ENCODE measurements at places on chromosomes 16 and 17.

- DNase-seq: no peak
Measured at GRCh38 chr16:57479205-57479975, 6.9 kb downstream of the DOK4 start.

- no peak for DNase-seq
Measured at GRCh38 chr17:2745317-2746037, 4.0 kb downstream of the CCDC92B start.

- no peak for DNase-seq
Measured at GRCh38 chr16:79838496-79839259, 238.1 kb upstream of the MAF start.

DNA sequence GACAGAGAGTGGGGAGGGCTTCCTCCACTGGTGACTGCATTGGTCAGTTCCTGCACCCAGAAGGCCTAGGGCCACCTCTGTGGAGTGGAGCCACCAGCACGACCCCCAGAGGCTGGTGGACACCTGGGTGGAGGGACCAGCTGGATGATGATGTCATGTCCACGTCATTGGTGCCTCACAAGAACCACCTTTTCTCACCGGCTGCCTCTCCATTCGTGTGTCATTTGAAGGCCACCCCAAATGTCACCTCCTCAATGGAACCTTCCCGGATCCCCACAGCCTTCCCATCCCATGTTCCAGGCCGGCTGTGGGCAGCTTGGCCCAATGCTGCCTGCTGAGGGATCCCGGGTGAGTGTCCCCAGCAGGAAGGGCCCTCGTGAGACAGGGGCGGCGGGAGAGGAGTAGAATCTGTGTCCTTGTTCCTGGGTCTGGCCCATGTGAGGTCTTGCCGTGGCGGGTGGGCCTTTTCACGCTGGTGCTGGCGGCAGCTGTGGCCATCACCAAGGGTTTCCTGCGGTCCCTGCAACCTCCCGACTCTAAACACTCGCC, 9.1 kb upstream of the CHMP6 start:
- no peak for DNase-seq

GRCh38 chr17:56571456-56571855, 22.0 kb upstream of the NOG start:
- DNase-seq: no peak

DNA sequence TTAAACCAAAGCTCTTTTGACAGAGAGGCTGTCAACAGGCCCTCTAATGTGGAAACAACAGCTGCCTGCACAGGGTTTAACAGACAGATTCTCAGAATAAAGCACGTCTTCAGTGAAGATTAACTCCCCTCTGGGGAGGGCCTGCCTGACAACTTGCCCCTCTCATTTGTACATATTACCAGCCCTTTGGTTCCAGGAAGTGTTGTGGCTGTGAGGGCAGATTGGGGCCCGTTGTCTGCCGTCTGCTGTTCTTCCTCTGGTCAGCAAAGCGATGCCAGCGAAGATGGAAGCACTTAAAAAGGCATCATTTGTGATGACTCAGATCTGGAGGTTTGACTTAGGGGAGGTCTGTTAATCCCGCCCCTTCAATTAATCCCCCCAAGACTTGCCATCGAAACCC, 177.0 kb upstream of the IRX6 start:
- no peak for DNase-seq

GRCh38 chr17:17540278-17540906, 44.2 kb upstream of the RASD1 start:
- no peak for DNase-seq

DNA sequence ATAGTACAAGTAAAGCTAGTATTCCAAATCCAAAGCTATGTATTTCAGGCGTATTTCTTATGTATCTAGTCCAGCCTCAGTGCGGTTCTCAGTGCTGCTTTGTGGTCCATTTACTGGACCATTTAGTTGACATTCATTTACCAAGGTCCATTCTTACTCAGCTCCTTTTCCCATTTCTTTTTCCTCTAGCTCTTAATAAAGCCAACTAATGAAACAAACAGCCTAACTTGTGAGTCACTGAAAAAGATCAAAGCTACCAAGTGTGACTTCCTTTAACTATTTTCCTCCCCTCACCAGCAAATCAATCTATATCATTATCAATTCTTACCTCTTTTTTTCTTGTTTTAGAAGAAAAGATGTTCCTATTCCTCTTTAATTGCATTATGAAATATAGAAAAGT, 64.0 kb downstream of the CYB561 start:
- no peak for DNase-seq

- DNase-seq: peak; percentile 50
Measured at GRCh38 chr17:3049705-3050295, 13.6 kb downstream of the OR1D5 start.

DNA sequence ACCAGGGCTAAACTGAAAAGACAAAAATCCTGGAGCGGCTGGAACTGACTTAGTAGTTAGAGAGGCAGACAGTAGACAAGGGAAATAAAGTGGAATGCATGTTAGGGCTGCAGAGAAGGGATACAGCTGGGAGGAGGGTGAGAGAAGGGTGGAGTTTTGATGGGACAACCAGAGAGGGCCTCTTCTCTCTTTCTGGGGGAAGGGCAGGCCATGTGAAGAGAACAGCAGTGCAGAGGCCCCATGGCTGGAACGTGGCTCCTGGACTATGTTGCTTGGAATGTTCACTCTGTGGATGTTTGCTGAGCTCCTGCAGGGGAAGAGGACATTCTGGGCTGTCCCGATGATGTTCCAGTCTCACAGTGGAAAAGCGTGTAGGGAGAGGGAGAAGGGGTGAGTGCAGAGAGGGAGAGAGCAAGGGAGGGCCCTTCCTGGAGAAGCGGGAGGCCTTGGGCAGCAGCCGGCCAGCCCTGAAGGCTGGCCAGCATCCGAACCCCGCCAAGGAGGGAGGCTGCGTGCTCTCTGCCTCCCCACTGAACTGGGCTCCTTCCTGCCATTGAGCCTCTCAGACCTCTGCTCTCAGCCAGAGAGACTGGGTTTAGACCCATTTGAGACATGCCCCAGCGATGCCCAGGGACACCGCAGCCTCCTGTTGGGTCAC, 33.1 kb upstream of the GSE1 start:
- no peak for DNase-seq

DNA sequence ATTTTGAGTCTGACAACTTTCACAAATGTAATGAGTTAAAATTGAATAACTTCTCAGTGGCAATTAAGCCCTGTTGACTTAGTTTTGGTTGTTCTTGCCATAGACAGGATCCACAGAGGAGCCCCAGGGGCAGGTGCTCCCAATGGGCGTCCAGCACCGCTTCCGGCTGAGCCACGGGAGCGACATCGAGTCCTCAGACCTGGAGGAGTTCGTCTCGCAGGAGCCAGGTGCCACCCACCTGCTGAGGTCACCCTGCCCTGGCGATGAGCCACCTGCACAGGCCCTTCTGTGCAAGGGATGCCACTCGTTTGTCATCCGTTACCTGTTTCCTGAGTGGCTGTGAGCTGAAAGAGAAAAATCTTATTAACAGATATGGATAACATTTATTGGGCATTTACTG, 10.7 kb downstream of the CCDC40 start:
- no peak for DNase-seq

- no peak for DNase-seq
Measured at GRCh38 chr17:15414532-15415306, 52.7 kb downstream of the CDRT4 start.

- DNase-seq: no peak
Measured at GRCh38 chr16:14579266-14579665, 50.8 kb downstream of the PARN start.

DNA sequence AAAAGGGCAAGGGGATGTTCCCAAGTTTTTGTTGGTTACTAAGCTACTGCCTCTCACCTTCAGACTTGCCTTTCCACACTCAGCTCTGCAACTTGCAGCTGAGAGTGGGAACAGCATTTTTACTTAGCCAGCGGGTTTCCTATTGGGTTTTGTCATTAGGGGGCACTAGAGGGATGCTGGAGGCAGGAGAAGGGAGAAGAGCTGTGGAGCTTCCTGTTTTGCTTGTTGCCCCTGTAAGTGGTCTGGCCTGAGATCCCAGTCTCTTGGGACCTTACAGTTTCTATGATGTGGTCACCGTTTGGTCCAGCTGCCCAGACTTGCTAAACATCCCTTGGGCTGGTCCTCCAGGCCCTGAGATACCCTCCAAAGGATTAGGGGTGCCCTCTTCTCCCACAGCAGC, 209.6 kb upstream of the NLRP1 start:
- no peak for DNase-seq

GRCh38 chr17:36055921-36056520, 8.1 kb upstream of the CCL18 start:
- DNase-seq: no peak

DNA sequence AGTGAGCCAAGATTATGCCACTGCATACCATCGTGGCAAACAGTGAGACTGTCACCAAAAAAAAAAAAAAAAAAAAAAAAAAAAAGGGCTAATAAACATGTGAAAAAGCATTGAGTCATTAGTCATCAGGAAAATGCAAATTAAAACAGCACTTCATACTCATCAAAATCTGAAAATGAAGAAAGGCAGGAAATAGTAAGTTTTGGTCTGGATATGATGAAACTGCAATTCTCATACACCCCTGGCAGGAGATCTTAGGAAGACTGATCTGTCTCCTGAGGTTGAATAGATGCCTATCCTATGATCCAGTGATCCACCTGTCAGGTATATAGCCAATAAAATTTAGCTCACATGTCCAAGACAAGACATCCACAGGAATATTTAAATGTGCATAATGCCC, 212.7 kb downstream of the CPPED1 start:
- no peak for DNase-seq

- DNase-seq: no peak
Measured at GRCh38 chr16:12680531-12680930, 123.2 kb downstream of the CPPED1 start.

DNA sequence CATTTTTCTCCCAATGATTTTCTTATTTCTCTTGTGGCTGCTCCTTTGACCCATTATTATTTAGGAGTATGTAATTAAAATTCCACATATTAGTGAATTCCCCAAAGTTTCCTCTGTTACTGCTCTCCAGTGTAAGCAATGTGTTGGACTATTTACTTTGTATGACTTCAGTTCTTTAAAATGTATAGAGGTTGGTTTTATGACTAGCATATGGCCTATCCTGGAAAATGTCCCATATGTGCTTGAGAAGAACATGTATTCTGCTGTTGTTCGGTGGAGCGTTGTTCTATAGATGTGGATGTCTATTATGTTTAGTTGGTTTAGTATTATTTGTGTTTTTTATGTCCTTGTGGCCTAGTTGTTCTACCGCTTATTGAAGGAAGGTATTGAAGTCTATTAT, 6.0 kb upstream of the NT5M start:
- no peak for DNase-seq

DNA sequence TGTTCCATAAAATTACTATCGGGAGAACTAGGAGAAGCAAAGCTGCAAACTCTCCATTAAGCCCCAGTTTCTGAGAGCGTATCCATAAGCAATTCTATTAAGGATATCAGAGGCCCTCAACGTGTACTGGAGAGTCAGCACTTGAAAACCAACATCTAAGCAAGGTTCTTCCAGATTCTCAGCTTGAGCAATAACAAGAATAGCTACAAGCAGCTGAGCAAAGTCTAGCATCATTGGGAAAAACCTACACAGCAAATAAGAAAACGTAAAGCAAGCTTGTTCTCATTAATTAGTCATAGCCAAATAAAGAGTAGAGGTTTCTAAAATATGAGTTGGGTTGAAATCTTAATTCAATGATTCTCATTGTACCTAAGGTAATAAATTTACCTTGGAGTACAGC, 26.9 kb upstream of the COX10 start:
- DNase-seq: no peak

DNA sequence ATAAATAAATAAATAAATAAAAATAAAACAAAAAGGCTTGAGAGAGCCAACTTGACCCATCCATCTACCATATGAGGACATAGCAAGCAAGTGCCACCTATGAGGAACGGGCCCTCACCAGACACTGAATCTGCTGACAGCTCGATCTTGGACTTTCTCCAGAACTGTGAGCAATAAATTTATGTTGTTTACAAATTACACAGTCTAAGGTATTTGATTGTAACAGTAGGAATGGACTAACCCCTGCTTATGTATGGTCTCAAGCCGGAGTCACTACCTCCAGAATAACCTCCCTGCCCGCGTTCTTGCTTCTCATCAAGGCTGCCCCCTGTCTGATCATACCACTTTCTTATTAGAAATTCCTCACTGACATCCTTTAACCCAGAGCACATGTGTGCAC, 9.9 kb downstream of the SLC5A11 start:
- DNase-seq: no peak

DNA sequence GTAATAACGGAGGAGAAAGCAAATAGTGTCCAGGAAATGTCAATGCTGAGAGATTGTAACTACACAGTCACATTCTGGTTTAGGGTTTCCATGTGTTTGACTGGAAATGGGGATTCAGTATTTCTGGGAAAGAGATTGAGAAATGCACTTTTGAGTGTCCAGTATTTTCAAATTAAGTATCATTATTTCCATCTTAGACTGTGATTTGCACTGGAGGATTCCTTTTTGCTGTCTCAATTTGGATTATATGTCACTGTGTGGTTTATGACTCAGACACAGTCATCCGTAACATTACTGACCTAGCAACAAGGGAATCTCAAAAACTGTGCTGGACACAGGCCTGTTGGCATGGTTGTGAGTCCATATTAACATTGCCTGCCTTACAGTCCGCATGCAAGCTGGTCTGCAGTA, 681.4 kb downstream of the CDH11 start:
- peak; percentile 82 for DNase-seq

GRCh38 chr17:47741793-47742145, 8.7 kb downstream of the TBX21 start:
- DNase-seq: peak; percentile 44
